CD4-positive, alpha-beta T cell (primary cell): ENCODE measurements at places on chromosomes 16 and 17.

GRCh38 chr16:15788846-15789239, 68.0 kb downstream of the MYH11 start:
- no peak for DNase-seq

DNA sequence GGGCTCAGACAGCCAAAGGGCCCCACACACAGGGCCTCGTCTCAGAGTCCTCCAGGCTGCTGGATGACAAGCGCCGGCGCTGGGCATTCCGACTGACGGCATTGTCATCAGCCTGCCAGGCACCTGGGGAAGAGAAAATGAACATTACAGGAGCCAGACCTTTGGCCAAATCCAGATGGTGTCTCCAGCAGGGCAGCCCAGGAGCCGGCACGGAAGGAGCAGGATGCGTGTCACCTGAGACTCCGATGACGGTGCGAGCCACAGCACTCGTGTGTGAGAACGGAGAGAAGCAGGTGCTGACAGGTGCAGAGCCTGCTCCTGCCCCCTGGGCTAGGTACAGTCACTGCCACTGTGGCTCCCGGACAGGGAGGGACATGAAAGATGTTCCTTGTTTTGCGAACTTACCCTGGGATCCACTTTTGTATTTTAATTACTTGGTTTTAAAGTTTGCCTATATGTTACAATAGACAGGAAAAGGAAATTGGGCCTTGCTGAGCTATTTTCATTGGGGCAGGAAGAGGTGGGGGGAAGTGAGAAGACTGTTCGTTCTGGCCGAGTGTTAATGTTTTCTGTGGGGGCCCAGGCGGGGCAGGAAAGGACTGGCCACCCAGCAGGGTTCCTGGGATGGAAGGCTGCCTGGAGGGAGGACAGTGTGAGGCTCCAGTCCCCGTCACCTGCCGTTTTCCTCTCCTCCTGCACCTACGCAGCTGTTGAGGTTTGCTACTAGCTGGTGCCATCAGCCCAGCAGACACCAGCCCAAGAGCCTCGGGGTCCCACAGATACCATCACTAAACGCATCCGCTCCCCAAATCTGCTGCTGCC, 4.4 kb upstream of the FOXJ1 start:
- DNase-seq = peak; percentile 56

- DNase-seq = peak; percentile 76
These were observed at the start of gene CHMP6 for GRCh38 chr17:80991645-80992076. Gene CHMP6, plus strand, starts transcription at chr17:80991841. Its CDS starts 78 bp downstream, at chr17:80991919.

GRCh38 chr17:71412803-71413202, 708.0 kb upstream of the SOX9 start:
- no peak for DNase-seq

DNA sequence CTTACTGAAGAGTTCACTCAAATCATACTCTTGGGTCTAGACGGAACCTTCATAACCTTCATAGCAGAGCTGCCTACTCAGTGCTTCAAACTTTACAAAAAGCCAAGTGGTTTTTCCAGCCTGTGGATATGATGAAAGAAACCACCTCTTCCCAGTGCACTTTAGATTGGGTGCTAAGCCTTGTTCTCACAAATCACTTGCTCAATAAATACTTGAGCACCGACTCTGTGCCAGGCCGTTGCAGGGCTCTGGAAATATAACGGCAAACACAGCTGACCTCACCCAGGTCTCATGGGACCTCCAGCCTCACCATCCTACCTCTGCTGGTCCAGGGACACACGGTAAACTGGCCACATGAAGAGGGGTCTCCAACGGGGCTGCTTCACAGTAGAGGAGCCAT, 35.7 kb downstream of the CDRT4 start:
- no peak for DNase-seq

DNA sequence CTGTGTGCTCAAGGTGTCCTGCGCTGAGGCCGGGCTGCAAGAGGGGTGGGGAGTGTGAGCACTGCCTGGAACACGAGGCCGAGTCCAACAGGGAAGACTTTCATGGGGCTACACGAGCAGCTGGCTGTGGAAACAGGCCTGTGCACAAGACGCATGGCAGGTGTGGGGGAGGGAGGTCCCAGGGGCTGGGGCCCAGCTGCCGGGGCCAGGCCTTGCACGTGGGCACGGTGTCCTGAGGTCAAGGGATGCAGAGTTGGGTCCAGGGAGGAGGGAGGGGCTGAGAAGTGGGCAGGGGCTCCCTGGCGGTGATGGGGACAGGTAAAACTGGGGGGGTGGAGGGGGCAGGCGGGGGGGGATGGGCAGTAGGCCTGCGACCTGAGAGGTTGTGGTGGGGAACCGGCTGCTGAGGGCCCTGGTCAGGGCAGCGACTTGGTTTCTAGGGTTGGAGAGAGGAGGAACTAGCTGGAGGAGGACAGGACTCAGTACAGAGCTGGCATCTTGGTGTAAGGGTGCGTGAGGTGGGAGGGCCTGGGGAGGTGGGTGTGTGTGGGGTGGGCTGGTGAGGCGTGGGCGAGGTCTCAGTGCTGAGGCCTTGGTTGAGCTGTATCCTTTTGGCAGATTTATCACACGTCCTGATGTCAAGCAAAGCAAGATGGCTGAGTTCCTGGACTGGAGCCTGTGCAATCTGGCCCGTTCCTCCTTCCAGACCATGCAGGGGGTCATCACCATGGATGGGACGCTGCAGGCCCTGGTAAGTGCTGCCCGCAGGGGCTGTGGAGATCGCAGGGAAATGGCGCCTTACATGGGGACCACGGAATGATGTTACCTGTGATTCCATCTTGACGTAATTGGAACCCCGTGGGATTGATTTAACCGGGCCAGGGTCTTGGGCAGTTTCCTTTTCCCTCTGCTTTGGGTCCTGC, 29.4 kb downstream of the TBCD start:
- DNase-seq = no peak

- peak; percentile 38 for DNase-seq
These were observed 12.8 kb downstream of the SMIM5 start for GRCh38 chr17:75645889-75646637.

DNA sequence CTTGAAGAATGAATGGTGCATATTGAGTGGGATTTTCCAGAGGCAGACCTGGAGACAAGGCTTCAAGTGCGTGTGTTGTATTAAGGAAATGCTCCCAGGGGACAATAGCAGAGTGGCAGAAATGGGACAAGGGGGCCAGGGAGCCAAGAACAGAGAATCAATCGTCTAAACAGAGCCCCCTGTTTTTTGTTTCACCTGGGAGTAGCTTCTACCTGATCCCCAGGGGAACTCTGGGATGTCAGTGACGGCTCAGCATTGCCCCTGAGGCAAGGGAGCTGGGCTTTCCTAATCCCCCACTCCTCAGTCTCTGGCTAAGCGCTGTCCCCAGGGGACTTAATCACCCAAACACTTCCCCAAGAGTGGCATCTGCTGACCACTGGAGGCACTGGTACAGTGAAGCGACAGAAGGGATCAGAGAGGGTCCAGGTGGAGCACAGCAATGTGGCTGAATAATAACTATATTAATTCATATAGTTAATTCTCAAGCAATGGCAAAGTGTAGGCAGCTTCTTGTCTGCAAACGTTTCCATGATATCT, 35.7 kb upstream of the C16orf78 start:
- DNase-seq = no peak

GRCh38 chr16:51989637-51990230, 557.2 kb downstream of the TOX3 start:
- DNase-seq = no peak

- DNase-seq = no peak
These were observed 14.6 kb downstream of the COG4 start for GRCh38 chr16:70508752-70509151.

GRCh38 chr16:68370581-68371275, 59.9 kb downstream of the PRMT7 start:
- no peak for DNase-seq

GRCh38 chr17:57477522-57478362, 221.4 kb downstream of the MSI2 start:
- DNase-seq = no peak

GRCh38 chr17:83183951-83184506, 104.6 kb downstream of the METRNL start:
- DNase-seq = no peak

- DNase-seq = no peak
These were observed 1.9 kb downstream of the PMP22 start for GRCh38 chr17:15263206-15263579.

DNA sequence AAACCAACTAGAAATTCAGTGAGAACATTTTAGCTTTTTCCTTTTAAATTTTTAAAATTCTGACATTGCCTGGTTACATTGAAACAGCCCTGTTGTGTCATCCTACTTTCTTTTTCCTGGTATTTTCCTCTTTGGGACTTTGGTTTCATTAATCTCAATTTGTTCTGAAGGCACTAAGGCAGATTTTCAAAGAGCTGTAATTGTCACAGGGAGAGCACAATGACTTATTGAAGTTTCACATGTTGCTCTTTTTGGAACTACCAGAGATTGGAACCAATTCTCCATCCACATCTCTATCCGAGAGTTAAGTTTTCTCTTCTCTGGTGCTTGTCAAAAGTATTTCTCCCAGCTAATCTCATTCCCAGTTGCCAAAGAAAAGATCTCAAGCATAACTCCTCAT, 144.7 kb upstream of the TBX2 start:
- DNase-seq = no peak

DNA sequence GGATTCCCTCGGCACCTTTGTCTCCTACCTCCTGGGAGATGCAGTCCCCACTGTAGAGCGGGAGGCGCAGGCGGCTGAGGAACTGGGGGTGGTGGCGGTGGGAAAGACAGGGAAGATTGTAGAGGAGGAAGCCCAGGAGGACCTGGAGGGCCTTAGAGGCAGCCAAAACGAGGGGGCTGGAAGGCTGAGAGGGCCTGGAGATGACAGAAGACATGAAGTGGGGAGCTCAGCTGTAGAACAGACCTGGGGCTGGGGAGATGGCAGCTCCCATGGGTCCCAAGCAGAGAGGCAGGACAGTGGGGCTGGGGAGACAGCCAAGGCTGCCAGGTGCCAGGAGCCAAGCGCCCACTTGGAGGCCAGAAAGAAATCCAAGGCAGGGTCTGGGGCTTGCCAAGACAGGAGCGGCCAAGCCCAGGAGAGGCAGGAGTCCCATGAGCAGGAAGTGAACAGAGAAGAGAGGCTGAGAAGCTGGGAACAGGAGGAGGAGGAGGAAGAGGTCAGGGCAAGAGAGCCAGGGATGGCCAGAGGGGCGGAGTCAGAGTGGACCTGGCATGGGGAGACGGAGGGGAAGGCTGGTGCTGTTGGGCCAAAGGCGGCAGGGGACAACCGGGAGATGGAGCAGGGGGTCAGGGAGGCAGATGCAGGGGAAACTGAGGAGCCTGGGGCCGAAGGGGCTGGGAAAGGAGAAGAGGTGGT, 803 bp downstream of the APOBR start:
- no peak for DNase-seq

DNA sequence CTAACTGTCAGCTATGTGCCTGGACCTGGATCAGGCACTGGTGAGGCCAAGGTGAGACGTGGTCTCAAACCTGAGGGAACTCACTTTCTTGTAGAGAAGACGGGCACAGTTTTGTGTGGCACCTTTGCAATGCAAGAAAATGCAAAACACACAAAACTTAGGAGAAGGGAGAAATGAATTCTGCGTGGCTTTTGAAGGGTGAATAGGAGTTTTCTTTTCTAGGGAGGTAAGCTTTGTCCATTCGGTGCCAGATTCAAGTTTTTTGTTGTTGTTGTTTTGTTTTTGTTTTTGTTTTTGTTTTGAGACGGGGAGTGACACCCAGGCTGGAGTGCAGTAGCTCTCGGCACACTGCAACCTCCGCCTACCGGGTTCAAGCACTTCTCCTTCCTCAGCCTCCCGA, 1.4 kb downstream of the TOM1L1 start:
- no peak for DNase-seq

GRCh38 chr16:81748476-81749198, 30.5 kb upstream of the PLCG2 start:
- no peak for DNase-seq

DNA sequence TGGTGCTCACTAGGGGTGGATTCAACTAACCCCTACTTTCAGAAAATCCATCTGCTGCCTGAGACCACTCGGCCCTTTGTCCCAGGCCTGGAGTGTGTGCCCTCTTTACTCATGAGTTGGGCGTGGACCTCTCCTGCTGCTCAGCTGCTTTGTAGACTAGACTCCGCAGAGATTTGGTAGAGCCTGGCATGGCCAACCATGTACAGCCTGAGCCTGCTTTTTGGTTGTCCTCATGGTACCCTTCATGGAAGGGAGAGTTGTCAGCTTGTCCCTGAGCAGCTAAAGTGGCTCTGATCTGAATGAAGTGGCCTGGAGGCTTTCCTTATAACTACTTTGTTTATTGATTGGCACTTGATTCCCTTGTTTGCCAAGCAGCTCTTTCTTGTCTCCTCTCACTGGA, 1.5 kb downstream of the EDC4 start:
- DNase-seq = no peak

DNA sequence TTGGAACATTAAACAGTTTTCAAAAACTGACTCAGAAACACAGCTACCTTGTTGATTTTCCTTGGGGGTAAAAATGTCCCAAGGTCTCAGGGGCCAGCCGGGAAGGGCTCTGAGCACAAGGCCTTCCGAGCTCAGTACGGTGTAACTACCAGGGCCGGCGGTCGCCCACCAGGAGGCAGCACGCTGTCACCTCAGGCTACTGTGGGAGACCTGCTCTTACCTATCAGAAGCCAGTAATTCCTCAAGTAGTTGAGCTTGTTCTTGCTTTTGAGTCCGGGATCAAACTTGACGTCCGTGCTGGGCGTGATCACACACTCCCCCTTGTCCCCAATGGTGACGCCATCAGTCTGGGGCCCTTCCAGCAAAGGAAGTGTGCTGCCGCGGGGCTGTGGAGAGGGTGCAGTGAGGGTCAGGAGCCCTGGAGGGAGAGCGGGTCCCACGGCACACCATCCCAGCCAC, 43.4 kb upstream of the ICAM2 start:
- DNase-seq = peak; percentile 70

DNA sequence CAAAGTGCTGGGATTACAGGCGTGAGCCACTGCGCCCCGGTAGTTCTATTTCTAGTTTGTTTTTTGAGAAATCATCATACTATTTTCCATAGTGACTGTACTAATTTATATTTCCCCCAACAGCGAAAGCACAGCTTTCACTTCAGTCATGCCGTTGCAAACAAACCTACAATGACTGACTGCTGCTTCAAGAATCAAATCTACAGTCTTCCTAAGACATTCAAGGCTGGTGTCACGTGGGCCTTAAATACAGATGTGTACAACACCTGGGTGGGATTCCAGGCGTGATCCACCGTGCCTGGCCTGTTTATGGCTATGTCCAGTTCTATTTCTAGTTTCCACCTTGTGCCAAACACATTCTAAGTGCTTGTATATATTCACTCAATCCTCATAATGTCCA, 72.0 kb downstream of the ABCC6 start:
- DNase-seq = no peak
